Activated T-helper 2 cell treated with anti-CD3 and anti-CD28 coated beads, Interferon-gamma antibody, Interleukin-2, Interleukin-4, amounts not matched to agents 10 μg/mL and 5 μg/mL and 100 μg/mL, durations not matched to agents 14 hours and 24 hours and 36 hours (primary cell): ENCODE measurements at places on chromosomes 7 and 10. TPM values are rescaled to one million over a fixed set of nuclear protein-coding genes. Genes with fewer than 3 reads are reported as not detected.

CPED1 gene
- total RNA-seq = not detected in 2 replicates

MACC1 gene
- not detected in 2 replicates for total RNA-seq

AGR3 gene
- not detected in 2 replicates for total RNA-seq

TSPAN14 gene
- 45.4 and 51.1 TPM in 2 replicates for total RNA-seq

VAX1 gene
- not detected in 2 replicates for total RNA-seq

GIMAP4 gene
- 36.7 and 39.1 TPM in 2 replicates for total RNA-seq

MMRN2 gene
- not detected in 2 replicates for total RNA-seq

CALML5 gene
- not detected in 2 replicates for total RNA-seq

PAPOLB gene
- total RNA-seq = not detected in 2 replicates

FGL2 gene
- 1.1 and 1.2 TPM in 2 replicates for total RNA-seq

ZPBP gene
- total RNA-seq = not detected in 2 replicates

NKX2-3 gene
- total RNA-seq = not detected in 2 replicates

UPK3BL2 gene
- total RNA-seq = 15.1 and 18.1 TPM in 2 replicates

TAS2R41 gene
- total RNA-seq = not detected in 2 replicates
